ENCODE measurements at places on chromosomes 3 and 15.

GRCh38 chr3:142035308-142035922 is 113.9 kb downstream of the TFDP2 start:
- no peak for DNase-seq

DNA sequence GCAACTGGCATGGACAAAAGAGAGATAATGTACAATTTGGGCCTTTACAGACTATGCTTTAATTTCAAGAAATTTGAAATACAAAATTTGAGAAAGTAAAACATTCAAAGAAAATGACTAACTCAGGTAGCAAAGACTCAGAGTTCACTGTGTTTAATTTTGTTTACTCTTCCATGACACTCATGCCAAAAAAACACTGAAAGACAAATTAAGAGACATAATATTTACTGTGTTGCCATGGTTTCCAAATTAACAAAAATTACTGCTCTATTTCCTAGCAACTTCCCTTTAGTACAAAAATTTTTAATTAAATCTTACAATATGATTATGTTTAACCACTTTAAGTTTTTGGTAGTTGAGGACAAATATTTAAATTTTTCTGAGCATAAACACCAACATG is 29.6 kb downstream of the LRRFIP2 start:
- no peak for DNase-seq

DNA sequence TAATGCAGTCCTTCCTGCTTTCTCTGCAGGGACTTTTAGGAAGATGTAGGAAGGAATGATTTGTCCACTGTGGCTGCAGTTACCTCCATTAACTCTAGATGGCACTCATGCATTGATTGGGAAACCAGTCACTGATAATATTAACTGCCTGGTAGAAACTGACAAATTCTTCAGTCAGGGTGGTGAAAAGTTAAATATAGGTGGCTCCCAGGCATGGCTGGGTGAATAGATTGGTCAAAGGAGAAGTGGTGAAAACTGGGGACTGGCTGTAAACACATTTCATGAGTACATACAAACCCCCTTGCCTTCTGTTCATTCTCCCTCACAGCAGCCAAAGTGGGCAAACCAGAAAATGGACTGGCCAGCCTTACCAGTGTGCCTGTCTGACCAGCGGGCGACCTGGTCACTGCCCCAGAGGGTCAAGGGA is 333.4 kb downstream of the THSD4 start:
- no peak for DNase-seq

DNA sequence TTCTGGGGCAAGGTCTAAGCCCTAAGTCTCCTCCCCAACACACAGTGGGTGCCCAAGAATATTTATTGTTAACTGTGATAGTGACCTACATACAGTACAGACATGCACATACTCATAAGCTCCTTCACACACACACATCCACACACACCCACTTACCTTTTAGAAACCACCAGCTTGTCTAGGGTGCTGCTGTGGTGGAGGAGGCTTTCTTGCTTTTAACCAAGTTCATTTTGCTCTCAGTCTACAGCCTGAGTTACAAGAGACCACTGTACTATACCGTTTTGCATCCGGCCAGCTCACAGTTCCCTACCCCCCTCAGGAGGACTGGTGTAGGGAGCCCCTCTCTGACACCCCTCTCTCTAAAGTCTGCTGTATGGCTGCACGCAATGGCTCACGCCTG is 16.7 kb downstream of the DAPK2 start:
- DNase-seq, result no peak
